ACHN (cell line): ENCODE measurements at places on chromosomes 13 and 19.

DNA sequence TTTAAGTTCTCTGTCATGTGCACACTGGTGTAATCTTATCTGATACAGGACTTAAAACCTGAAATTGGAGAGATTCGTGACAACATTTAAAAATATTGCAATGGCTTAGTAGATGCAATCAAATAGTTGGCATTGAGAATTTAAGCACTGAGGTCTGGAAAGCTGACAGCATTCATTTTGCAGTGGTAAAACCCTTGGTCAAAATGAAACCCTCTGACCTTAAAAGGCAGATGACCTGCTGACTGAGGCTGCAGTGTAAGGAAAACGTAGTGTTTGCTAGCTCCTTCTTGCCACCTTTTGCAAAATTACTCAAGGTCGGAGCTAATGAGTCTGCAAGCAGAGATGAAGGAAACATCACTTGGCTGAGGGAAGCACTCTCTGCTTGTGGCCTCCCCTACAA is 150.6 kb downstream of the KCTD12 start:
- DNase-seq: no peak

DNA sequence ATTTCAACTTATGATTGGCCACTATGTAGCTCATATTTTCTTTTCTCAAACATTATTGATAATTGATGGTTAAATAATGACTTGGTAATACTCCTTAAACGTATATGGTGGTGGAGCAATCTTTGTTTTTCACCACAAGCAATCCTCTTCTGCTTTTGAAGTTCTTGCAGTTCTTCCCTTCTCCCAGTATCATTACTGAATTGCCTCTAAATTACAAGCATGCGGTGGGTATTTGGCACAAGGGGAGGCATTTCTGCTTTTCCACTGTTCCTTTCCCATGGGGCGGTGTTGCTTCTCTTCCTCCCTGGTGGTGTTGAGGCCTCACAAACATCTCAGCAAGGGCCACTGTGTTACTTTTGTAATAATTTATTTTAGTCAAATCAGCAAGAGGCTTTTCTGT is 234.4 kb upstream of the RXFP2 start:
- no peak for DNase-seq

GRCh38 chr19:43723588-43723987 is 7.7 kb downstream of the IRGC start:
- no peak for DNase-seq

DNA sequence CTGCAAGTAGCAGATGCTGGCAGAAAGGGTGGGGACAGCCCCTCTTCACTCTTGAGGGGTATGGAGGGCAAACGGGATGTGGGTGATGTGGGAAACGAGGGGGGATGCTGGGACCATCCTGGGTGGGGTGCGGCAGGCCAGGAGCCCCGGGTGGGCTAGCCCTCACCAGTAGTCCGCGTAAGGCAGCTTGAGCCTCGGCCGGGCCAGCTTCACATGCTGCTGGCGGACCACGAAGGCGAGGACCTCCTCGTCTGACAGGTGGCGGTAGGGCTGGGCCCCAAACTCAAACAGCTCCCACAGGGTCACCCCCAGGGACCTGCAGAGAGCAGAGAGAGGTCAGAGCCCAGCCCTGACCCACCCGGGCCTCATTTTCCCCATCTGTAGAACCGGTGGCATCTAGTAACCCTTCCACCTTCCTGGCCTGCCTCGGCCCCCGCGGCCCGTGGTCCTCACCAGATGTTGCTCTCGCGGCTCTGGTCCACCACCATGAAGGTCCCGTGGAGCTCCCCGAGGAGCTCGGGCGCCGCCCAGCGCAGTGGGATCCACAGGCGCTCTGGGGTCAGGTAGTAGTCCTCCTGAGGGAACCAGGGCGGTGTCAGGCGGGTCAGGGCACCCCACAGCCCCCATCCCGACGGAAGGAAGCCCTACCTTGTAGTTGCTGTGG is 10.7 kb downstream of the LMTK3 start:
- DNase-seq: no peak

DNA sequence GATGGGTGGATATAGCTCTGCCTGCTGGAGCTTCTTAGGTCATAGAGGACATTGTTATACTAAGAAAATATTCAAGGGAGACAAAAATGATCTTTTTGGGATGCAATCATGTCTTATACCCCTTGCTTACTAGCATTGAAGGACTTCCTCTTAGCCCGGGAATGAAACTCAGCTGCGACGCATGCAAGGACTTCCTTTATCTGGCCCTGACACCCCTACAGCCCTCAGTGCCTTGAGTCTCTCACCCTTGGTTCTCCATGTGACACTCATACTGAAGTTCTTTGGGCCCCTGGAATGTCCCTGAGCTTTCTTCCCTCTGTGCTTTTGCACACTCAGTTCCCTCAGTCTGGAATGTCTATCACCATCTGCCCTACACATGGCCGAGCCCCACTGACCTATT is 72.5 kb upstream of the MTIF3 start:
- no peak for DNase-seq

- no peak for DNase-seq
Measured at GRCh38 chr19:3233831-3234230, 9.4 kb downstream of the CELF5 start.

GRCh38 chr19:21750586-21751128 is 16.7 kb downstream of the ZNF100 start:
- no peak for DNase-seq

- DNase-seq: peak; percentile 64
Measured at GRCh38 chr19:49672131-49672919, 4.7 kb upstream of the PRMT1 start.

- no peak for DNase-seq
Measured at GRCh38 chr13:71503781-71504180, 363.2 kb downstream of the DACH1 start.

DNA sequence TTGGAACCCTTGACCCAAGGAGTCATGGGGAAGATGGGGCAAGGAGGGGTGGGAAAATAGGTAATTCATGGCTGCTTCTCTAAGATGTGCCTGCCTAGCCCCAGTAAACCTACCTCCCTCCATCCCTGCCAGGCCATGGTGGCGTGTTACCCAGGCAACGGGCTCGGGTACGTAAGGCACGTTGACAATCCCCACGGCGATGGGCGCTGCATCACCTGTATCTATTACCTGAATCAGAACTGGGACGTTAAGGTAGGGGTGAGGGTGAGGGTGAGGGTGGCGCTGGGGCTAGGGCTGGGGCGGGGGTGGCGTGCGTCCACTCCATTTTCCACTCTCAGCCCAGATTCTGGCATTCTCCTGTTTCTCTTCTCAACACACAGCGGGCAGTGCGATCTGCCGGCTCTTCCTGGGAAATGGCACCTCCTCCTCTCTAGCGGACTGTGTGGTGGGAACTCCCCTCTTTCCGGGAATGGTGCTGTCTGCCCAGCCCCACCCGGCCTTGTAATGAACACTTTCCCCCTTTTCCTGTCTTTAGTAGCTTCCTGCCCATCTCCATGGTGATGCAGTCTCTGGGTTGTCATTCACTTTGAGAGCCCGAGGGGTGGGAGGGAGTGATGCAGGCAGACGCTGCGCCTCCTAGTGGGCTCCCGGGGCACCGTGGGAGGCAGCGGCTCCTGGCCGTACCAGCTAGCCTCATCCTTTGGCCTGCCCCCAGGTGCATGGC is 7.6 kb downstream of the EGLN2 start:
- DNase-seq: peak; percentile 79

DNA sequence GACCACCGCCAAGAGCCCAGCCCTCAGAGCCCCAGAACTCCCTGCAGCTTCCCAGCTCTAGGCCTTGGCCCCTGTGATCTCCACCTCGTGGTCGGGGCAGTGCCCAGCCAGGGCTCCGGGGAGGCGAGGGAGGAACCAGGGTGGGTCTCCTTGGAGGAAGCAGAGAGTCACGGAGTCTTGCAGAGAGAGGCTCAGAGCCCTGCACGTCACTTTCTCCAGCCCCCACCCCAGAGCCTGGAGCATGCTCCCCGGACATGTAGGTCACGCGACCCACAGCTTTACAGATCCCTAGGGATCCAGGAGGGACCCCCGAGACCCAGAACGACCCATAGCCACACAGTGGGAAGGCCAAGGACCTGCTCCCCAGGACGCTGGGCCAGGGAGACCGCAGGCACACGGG is 11.9 kb downstream of the GADD45B start:
- no peak for DNase-seq

- peak; percentile 14 for DNase-seq
Measured at GRCh38 chr13:44243198-44243857, 130.3 kb upstream of the SERP2 start.

GRCh38 chr13:77388944-77389624 is 62.2 kb upstream of the MYCBP2 start:
- DNase-seq: no peak

DNA sequence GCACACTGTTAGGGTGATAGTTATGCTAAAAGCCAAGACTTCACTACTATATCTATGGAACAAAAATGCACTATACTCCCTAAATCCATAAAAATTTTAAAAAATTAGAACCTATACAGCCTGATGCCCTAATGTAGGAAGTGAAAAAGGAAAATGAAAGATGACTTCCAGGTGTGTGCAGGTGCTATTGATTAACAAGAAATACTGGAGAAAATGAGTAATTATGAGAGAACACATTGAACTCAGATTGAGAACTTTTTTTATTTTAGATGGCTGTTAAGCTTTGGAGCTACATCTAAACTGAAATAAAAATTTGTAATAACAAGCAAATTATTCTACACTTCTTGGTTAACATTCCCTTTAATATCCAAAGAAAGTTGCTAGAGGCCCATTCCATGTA is 1015.7 kb downstream of the PCDH9 start:
- DNase-seq: no peak

DNA sequence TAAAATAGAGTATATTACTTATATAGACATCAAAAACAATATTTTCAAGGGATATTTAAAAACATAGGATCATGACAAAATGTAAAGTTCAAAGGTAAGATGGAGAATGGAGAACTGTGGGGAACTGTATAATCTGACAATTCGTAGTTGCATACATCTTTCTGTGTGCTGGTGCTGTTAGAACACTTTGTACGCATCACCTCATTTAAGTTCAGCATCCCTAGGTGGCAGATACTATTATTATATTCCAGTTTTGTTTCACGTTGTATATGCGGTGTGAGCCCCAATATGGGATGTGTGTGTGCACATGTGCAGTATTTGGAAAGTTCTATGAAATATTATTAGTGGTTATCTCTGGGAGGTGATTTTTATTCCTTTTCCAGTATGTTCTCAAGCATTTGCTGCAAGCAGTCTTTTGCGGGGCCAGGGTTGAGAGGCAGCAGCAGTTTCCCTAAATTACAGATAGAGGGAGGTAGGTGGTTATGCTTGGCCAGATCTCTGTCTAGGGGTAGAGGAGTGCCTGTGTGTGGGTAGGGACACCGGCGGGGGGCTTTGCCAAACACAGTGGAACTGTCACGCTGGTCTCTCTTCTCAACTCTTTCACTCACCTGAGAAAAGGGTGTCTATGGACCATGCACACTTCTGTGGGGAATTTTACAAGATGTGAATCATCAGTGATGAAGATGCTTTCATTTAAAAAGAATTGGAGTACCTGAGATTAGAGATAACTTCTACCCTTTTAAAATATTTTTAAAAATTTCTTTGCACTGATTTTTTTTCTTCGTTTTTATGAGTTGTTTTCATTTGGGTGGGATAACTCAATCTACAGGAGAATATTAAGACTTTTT is 55.6 kb upstream of the ALOX5AP start:
- DNase-seq: peak; percentile 42

DNA sequence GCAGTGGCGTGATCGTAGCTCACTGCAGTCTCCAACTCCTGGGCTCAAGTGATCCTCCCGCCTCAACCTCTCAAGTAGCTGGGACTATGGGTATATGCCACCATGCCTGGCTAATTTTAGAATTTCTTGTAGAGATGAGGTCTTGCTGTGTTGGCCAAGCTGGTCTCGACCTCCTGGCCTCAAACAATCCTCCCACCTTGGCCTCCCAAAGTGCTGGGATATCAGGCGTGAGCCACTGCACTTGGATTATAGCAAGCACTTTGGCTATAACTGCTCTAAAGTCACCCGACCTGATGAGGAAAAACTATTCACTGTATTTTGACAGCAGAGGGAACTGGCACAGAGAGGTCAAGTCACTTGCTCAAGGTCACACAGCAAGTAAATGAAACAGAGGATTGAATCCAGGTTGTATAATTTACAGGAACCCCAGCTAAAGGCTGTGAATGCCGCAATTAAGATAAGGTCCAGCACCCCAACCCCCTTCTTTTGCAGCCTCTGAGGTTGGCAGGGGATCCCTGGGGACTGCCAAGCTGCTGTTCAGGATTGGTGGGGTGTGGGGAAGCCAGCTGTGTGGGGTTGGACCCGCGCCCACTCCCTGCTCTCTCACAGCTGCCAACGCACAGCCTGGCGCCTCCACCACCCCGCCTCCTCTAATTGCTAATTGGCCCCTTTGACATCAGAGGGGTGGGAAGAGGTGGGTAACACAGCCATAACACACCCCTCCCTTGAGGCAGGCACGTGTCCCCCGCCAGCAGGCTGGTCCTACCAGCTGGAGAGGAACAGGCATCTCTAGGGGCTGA is 6.0 kb downstream of the TMIGD2 start:
- DNase-seq: no peak

- no peak for DNase-seq
Measured at GRCh38 chr13:49610176-49610575, 18.1 kb upstream of the ARL11 start.

DNA sequence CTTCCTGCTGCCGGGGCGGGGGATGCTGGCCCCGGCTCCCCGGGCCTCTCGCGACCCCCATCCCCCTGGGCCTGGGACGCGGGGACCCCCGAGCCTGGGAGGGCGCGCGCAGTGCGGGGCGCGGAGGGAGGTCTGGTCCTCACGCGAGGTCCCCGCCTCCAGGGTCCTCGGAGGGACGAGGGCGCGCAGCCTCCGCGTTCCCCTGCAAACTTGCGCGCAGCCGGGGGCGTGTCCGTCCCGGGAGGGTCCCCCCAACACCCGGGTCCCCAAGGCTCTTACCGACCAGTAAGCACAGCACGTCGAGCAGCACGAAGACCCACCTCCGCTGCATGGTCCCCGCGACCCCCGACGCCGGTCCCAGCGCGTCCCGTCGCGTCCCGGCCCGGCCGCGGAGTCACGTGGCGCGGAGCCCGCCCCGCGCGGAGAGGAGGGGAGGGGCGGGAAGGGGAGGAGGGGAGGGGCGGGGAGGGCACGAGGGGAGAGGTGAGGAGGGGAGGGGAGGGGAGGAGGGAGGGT is at the start of gene PLPP2:
TSS of gene PLPP2 (minus strand) at position 398 of the 516 bp plus-strand sequence. CDS start at position 331, 67 bp downstream.
- DNase-seq: no peak

GRCh38 chr19:33194886-33195644 is 935 bp downstream of the LRP3 start:
- DNase-seq: no peak

DNA sequence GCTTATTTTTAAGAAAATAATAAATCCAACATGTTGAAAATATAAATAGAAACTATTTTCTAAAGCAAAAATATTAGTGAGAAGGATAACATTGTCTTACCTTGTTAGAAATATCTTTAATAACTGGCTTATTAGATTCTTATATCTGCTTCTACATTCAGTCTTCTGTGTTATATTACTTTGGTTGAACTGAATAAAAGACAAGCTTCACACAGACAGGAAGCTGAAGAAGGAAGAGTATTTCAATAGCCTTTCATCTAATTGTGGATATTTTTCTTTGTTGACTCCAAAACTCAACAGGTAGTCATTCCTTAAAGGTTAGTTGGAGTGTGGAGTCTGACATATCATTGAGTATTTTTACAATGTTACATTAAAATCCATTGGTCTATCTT is 10.9 kb downstream of the SETDB2 start:
- no peak for DNase-seq

- no peak for DNase-seq
Measured at GRCh38 chr19:14328406-14328805, 52.8 kb upstream of the ADGRE5 start.

- no peak for DNase-seq
Measured at GRCh38 chr13:114319441-114319913, 5.2 kb downstream of the CHAMP1 start.

GRCh38 chr13:30982906-30983305 is 50.5 kb downstream of the TEX26 start:
- DNase-seq: no peak
